NK-92 treated with Interleukin-12 subunit alpha and Interleukin-12 subunit beta, amount 100 ng/mL, for 24 hours (cell line): ENCODE measurements at places on chromosomes 2 and 18.

DNA sequence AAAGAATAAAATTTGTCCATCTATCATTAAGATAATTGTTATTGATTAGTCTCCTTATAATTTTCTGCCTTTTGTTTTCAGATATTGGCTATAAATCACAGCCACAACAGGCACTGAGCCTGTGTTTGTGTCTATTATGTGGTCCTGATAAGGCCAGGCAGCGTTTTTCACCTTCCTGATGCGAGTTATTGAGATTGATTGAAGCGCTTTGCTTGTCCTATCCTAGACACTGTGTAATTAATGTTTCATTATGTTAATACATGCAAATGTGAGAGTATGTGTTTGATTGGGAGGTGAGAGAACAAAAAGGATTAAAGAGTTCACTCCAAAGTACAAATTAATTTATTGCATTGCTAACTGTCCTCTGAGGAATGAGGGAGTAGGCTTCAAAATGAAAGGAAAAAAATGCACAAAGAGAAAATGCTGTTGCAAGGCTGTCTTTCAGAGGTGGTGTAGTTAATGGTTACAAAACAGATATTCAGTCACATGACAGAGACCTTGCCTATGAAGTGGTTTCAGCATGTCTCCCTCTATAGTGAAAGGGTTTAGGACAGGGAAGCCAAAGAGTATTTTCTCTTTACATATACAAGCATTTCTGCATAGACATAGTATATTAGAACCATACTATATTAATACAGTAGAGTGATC, 391.1 kb downstream of the DCC start:
- no peak for DNase-seq

- no peak for DNase-seq
Observed at GRCh38 chr2:28681606-28682005, 70.0 kb upstream of the PPP1CB start.

GRCh38 chr2:229344151-229344551, 73.1 kb upstream of the PID1 start:
- DNase-seq: no peak

GRCh38 chr2:40279001-40279400, 172.9 kb downstream of the SLC8A1 start:
- DNase-seq: no peak

GRCh38 chr2:9333591-9334171, 89.6 kb downstream of the ITGB1BP1 start:
- no peak for DNase-seq

DNA sequence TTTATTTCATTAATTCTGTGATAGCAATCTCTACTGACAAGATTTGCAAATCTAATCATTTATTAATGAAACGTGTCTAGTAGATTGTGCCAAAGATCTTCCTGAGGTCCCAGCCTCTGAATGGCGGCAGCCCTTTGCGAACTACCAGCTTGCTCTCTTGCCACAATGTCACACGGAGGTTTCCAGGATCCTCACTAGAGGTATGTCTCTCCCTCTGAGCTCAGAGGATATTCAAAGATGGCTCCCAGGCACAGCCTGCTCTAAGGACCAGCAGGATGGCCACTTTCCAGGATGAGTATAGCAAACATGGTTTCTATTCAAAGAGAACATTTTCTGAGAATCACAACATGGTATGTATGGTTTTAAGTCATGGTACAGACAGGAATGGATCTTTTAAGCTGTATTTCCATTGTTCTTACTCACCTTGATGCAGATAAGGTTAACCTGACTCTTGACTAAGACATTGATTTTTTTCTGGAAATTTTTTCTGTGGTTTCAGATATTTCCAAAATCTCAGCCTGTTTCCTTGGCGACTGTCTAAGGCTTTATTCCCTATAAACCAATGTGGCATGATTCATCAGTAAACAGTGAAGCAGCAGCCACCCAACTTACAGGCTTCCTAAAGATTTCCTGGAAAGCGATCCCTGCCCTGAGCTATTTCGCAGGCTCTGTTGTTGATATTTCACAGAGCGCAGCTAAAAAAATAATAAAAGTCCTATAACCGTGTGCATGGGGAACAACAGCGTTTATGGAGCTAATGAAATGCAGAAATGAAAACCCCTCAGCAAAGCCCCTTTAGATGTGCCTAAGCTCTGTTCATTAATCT, 54.1 kb upstream of the KLF7 start:
- DNase-seq: no peak

DNA sequence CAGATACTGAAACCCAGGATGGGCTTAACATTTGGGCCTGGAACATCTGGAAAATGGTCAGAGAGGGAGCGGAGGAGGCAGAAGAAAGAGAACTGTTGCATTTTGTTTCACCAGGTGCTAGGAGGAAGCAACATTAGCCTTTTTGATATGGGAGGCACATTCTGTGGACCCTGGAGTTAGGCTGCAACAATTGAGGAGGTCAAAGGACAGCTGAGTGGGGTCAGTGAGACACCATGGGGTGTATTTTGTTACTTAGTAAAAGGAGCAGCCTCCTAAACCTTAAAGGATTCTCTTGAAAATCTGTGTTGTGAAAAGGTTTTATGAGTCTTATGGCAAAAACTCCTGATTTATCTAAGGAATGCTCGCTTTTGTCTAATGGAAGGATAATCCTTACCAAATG, 124.9 kb downstream of the GREB1L start:
- DNase-seq: no peak

- no peak for DNase-seq
Observed at GRCh38 chr2:179655627-179656026, 205.8 kb downstream of the ZNF385B start.

DNA sequence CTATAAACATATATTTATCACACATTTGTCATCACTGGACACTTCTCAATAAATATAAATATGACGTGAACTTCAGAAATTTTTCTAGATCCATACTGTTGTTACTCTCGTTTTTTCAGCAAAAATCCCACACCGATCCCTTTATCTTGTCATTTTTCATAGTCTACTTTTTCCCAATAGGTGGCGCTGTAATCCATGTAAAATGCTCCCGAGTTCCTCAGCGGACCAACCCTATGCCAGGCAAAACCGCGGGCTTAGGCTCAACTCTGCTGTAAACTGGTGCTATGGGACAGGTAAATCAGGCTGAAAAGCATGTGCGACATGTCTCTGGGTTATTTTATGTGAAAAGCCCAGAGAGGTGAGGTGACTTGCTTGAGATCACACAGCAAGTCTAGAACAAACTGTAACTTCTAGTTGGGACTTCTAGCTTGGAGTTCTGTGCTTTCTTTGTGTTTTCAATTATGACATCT, 104.0 kb downstream of the COBLL1 start:
- peak; percentile 5 for DNase-seq

DNA sequence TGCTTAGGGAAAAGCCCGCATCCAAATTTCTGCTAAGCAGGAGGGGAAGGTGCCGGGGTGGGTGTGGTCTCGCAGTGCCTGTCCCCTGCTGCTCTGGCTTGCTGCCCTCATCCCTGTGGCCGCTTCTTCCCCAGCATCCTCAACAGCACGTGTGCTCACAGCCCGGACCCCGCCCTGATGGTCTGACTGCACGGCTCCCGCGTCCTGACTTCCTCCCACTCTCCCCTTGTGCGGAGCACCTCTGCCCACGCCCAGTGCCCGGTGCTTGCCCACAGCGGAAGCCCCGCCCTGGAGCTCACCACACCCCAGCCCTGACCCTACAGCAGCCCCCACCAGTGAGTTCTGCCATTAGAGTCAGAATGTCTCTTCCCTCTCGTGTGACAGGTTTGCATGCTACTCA, 277.9 kb downstream of the NDUFA10 start:
- DNase-seq: no peak

- no peak for DNase-seq
Observed at GRCh38 chr2:98519851-98520250, 75.2 kb downstream of the INPP4A start.

DNA sequence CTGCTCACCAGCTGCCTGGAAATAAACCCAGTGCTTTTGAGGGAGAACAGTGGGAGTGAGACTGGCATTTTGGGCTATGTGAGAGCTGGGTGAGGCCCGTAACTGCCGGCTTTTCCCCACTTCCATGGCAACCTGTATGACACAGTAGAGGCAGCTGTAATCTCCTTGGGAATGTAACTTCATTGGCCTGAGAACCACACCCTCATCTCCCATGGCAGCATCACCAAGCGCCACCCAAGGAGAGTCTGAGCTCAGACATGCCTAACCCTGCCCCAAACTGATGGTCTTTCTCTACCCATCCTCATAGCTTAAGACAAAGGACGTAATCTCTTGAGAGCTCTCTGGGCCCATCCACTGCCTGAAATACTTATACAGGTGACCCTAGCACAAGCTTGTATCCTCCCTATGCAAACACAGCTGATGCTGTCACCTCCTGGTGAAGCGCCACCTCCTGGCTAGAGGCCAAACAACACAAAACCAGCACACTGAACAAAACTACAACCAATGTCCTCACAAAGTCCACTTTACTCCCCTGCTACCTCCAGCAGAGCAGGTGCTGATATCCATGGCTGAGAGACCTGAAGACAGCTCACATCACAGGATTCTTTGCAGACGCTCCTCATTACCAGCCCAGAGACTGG, 763.4 kb upstream of the NRXN1 start:
- no peak for DNase-seq

DNA sequence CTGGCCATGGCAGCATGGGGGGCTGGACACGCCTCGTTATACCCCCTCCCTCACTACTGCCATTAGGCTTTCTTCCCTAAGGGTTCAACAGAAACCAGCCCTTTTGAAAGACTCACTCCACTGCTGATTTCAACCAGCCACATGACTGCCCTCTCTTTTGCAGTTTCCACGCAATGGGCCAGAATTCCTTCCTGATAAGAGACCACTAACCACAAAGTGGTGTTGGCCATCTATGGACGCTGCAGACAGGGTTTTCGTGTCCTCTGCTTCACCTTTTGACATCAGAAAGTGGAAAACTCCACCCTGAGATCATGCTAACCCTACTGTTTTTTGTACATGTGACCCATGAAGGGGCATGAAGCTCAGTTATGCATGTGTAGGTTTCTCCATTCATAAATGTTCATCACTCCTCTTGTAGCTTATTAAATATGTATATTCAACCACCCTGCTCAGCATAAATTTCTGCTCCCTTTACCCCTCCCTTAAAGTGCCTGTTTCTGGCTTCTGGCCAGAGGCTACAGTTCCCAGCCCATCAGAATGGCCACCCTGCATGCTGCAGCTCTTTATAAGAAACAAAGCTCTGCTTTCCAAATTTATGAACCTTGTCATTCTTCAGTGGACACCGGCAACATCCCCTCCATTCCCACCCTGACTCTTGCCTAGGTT, 106.6 kb upstream of the MSH6 start:
- no peak for DNase-seq

- no peak for DNase-seq
Observed at GRCh38 chr2:26934335-26934724, 36.1 kb upstream of the MAPRE3 start.
